Iris pigment epithelial cell (primary cell): ENCODE measurements at places on chromosomes 7 and 10.

DNA sequence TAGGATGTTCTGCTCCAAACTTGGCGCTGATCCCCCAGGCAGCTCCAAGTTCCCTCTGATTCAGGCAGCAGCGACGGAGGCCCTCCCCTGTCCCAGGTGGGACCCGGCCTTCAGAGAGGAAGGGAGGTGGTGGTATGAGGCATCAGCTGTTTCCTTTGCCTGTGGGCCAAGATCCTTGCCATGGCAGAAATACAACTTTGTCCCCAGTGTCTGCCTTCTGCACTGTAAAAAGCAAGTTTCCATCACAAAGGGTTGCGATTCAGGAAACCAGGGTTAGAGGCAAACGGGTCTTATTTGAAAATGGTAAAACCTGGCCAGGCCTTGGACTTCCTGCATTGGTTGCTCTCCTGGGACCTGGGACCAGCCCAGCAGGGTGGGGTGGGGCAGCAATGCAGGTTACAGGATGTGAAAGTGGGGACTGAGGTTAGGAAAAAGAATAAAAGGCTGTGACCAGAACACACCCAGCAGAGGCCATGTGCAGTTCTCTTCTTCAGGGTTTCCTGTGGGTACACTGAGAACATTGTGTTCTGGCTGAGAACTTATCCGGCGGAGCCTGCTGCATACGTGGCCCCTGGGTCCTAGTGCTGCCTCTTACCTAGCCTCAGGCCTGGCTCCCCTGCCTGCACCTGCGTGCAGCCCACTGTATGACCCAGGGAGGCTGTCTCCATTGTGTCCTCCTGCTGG lies 25.1 kb upstream of the DDIT4 start:
- peak; percentile 89 for DNase-seq

DNA sequence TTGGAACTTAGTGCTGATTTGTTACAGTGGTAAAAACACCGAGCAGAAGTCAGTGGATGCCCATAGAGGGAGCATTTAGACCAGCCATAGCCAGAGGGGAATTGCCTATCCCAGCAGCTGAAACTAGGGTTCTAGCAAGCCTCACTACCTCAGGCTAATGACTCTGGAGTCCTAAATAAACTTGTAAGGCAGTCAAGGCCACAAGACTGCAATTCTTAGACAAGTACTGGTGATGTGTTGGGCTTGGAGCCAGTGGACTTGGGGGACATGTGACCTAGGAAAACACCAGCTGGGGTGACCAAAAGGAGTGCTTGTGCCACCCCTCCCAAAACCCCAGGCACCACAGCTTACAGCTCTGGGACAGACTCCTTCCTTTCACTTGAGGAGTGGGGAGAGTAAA lies 209.0 kb downstream of the MAGI2 start:
- DNase-seq: no peak

DNA sequence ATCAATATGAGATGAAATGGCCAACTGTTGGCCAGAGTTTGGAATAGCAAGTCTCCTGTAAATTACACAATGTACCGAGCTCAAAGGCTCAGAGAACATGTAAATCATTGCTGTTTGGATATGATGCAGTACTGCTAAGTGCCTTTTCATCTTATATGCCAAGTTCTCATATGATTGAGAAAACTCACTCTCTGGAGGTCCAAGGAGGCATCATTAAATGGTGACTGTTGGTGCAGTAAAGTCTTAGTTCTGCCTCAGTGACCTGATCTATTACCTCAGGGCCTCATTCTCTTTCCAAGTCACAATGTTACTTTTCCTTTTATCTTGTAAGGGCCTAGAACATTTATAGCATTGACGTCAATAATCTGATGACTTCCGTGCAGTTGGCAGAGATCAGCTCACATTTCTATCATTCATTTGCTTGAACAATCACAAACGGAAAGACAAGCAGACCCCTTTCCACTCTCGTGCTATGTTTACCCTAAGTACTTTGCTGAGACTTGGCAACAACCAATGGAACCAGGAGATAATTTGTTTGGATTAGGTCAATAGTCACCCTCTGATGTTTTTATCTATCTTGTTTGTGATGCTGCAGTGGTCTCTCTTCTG lies 32.6 kb upstream of the PDK4 start:
- peak; percentile 87 for DNase-seq

DNA sequence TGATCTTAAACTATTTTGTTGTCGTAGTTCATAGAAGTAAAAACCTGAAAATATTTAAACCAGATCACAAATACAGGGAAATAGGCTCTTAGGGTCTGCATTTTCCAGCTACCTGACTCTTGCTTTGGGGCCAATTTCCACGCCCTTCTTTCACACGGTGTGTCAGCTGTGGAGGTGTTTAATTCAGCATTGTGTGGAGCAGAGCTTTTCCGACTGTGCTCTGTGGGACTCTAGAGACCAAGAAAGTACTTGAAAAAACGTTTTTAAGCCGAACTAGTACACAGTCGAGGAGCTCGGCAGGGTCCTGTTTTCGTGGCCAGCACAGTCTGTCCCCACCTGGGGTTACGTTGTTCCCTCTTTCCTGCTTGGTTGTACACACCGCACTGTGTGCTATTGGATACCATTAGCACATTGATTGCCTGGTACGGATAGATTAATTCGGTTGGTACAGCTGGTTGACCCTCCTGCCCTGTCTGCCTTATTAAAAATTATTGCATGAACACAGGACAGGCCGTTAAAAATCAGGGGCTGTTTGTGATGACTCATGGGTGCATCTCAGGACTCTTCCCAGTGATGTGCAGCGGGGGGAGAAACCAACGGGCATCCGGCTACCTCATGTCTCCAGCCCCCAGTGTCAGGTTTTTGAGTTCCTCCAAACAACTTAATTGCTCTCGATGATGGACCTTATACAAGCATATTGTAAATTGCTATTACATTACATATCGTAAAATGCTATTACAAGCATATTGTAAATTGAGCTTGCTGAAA lies 80.7 kb upstream of the BTBD16 start:
- DNase-seq: no peak

DNA sequence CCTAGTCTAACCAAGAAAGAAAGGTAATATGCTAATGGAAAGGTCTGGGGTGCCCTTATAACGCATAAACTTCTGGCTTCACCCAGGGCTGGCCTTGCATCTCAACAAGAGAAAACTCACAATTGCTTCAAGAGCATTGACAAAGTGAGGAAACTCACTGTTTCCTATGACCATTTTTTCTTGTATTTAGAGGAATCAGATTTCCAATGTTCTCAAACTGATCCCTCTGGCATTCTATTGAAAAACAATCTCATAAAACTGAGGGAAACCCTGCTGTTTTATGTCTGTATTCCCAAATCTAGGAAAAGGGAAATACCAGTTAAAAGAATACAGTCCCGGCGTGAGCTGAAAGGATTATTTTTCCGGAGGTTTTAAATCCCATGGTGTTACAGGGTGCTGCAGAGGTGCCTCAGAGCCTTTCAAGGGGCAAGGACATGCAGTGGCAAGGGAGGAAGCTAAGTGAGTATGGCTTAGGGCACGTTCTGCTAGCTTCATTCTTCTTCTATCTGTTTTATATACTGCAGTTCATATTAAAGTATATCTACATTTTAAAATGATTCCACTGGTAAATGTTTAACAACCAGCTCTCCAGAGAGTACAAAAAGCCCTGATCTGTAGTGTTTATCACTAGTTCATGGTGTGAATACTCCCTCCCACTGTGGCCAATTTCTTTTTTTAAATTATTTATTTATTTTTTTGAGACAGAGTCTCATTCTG lies 68.7 kb downstream of the CAV1 start:
- DNase-seq: no peak

DNA sequence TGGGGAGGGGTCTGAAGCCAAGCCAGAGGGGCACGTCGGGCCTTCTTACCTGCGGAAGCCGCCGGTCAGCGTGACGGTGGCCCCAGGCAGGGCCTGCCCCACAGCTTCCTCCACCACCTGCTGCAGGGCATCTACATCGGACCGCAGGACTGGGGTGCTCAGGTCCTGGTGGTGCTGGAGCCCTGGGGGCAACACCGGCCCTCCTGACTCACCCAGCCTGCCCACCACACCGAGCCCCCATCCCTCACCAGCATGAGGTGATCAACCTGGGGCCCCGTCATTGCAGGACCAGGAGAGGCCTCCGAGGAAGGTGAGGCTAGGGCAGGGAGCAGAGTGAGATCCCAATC lies 8.0 kb downstream of the POLM start:
- DNase-seq: no peak

GRCh38 chr10:68007356-68007755 lies 67.7 kb downstream of the HERC4 start:
- DNase-seq: peak; percentile 8

- DNase-seq: peak; percentile 48
These were observed 58.1 kb downstream of the FHIP2A start for GRCh38 chr10:114879541-114880158.

GRCh38 chr7:117871401-117871777 lies 1.9 kb downstream of the CTTNBP2 start:
- no peak for DNase-seq

DNA sequence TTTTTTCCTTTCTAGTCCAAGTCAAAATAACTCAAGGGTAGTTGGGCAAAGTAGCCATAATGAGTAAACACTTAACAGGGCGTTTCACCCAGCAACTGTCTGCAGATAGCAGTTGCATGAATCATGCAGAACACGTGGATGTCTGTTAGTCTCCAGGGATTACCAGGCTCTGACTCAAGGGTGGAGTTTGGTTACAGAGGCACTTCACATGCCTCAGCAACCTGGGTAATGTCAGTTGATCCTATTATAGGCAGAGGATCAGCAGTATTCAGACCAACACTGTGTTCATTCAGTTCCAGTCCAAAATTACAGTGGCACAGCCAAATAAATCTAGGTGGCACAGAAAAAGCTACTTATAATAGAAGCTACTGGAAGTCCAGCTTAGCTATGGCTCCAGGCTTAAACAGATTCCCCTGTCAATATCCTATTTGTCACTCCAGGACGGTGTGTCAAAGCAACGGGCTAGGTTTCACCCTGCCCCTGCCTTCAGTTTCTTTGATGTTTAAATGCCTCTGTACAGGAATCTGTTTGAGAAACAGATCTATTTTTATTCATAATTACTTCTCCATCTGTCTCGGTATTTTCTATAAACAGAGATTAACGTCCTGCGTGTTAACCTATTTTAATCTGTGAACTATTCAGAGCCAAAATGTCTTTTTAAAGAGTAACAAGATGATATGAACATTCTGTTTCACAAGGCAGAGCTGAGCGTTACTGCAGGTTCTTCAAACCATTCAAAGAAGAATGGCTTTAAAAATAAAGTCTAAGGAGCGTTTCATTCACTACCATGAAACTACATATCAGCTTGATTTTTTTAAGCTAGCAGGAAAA lies 162.6 kb upstream of the AKR1E2 start:
- peak; percentile 100 for DNase-seq

- peak; percentile 86 for DNase-seq
These were observed 29.2 kb upstream of the AP5Z1 start for GRCh38 chr7:4745971-4746919.
